Activated CD8-positive, alpha-beta memory T cell treated with anti-CD3 and anti-CD28 coated beads for 48 hours (primary cell): ENCODE measurements at places on chromosomes 11 and 22.

DNA sequence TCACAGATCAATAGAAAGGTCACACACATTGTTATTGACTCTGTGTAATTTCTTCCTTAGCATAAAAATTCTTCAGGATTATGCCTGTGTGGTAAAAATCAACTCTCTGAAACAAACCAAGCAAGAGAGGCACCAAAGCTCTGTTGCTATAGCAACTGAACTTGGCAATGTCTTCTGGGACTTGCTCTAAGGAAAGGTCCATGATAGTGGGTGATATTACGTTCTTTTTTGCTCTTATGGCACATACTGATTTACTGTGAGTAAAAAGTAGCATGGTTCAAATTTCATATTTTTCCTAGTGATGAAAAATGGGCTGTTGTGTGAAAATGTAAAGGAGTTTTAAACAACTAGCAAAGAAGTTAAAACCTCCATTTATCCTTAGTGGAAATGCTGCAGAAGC is 66.4 kb downstream of the SVIP start:
- no peak for DNase-seq

- no peak for DNase-seq
These were observed 10.1 kb downstream of the PRR14L start for GRCh38 chr22:31739795-31740201.

DNA sequence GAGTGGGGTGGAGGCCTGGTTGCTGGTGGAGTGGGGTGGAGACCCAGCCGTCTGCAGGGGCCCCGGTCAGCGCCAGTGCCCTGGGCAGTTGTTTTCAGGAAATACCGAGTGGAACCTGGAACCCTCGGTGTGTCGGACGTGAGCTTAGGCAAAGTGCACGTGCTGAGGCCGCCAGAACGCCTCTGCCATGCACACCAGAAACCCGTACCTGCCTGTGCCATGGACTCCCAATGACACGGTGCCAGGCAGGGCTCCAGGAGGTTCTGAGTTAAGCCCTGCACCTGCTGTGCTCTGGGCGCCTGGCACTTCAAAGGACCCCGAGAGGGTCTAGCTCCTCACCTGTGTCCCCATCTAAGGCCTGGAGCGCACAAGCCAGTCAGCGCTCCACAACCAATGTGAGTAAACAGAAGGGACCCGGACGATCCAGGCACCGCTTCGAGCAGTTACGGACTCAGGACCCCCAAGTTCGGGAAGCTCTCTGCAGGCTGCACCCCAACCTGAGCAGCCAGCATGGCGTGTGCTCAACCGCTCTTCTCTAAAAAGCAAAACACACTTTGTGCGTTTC is 12.3 kb downstream of the TOLLIP start:
- DNase-seq, result no peak

- DNase-seq, result no peak
These were observed 73.9 kb downstream of the SGSM3 start for GRCh38 chr22:40444178-40444831.
